Upper lobe of left lung (tissue), 6 donors: ENCODE measurements at places on chromosomes 16 and 17. TPM values are rescaled to one million over a fixed set of nuclear protein-coding genes. Genes with fewer than 3 reads are reported as not detected.

PLCG2 gene
- total RNA-seq = 21.3 TPM

MYCBPAP gene
- 14.7 TPM for total RNA-seq

OTOP3 gene
- total RNA-seq = not detected

PTX4 gene
- not detected for total RNA-seq

HBZ gene
- not detected for total RNA-seq

RAD51C gene
- 15.9 TPM for total RNA-seq

CCL14 gene
- total RNA-seq = 6.3 TPM

SAMD14 gene
- total RNA-seq = 11.5 TPM

NHLRC4 gene
- 3.1 TPM for total RNA-seq

CCL13 gene
- total RNA-seq = 0.89 TPM

ZNF276 gene
- total RNA-seq = 172 TPM

TEX2 gene
- 47.3 TPM for total RNA-seq

B3GNT9 gene
- total RNA-seq = 17.3 TPM

SDR42E1 gene
- total RNA-seq = 3.2 TPM

PRRT2 gene
- 2.5 TPM for total RNA-seq

WNK4 gene
- 0.30 TPM for total RNA-seq

RGS9 gene
- 4.4 TPM for total RNA-seq

DNA sequence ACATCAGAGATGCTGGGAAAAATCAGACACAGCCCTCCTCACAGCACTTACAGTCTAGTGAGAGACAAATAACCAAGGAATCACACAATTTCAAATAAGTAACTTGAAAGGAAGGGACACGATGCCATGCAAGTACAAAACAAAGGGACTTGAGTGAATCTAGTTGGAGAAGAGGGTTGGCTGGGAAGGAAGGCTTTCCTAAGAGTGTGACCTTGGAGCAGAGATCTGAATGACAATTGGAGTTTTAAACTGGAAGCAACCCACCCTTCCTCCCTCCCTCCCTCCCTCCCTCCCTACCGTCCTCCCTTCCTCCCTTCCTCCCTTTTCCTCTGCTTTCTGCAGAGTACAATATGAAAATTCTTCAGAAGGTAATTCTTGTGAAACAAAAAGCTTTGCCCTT is 31.1 kb downstream of the ADAMTS18 start:
- no peak for DNase-seq

DNA sequence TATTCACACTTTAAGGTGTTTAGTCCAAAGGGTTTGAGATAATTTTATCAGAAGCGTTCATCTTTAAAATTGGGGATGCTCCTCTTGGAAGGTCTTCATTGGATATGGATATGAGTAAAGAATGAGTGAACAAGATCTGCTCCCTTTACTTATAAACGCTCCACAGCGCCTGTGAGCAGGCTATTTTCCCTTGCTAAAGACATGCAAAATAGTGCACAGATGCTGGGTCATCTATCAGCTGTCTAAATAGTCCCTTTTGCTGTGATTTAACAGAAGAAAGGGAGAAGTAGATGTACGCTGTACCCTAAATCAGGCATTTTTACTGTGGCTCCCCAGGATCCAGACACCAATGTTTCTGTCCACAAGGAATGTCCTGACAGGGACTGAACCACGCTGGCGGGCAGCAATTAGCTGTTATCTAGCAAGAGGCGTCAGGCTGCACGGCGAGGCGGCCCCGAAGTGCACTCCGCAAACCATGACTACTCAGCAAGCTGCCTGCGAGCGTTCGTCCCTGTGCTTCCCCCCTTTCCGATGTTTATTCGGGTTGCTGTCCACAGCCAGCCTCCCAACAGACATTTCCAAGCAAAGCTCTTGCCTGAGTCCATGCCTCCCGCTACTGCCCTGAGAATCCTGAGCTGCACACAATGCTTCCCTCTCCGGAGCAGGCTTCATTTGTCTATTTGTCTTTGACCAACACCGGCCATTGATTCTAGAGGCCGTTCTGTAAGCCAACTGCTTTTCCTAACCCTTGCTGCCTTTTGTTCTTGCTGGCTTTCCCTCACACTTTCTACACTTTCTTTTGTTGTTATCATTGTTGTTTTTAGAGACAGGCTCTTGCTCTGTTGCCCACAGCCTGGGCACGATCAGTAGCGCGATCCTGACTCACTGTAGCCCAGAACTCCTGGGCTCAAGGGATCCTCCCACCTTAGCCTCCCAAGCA is 55.7 kb upstream of the CNEP1R1 start:
- peak; percentile 73 for DNase-seq

- no peak for DNase-seq
These were observed 64.6 kb downstream of the RTN4RL1 start for GRCh38 chr17:1960545-1960912.

- DNase-seq = no peak
These were observed 10.9 kb downstream of the LDAF1 start for GRCh38 chr16:21169249-21169981.

DNA sequence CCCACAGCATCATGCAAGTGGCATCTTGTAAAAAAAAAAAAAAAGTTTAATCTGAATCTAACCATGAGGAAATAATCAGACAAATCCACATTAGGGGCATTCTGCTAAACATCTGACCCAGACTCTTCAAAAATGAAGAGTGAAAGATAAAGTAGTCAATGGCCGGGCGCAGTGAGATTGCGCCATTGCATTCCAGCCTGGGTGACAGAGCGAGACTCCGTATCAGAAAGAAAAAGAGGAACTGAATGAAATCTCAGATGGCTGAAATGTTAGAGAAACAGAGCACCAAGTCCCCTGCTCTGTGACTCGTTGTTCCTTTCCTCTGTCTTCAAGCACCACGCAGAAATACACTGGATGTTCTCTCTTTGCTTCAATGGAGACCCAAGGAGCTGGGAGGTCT is 12.7 kb upstream of the RNF135 start:
- no peak for DNase-seq

DNA sequence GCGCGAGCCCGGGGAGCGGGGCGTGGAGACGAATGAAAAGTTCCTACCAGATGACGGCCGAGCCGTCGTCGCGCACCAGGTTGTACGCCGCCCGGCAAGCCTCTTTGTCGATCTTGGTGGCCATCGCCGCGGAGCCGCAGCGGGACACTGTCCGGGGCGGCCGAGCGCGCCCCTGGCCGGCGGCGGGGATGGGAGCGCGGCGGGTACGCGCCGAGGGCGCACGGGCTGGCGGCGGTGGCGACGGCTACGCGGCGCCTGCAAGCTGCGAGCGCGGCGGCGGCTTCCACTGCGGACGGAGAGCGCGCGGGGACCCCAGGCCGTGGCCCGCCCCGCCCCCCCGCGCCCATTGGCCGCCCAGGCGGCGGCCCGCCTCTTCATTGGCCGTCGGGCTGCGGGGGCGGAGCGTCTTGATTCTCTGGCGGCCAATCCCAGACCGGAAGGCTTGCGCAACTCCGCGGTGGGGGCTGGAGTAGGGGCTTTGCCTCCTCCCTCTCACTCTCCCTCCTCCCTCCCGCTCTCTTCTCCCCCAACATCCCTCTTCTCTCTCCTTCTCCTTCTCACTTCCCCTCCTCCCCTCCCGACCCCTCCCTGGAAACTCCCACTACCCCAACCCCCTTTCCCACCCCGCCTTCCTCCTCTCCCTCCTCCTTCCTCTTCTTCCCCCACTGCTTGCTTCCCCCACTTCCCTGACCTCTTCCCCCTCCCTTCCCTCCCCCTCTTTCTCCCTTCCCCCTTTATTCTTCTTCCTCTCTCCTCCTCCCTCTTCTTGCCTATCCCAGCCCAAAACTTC is at the start of gene COTL1:
TSS of gene COTL1 (minus strand) at position 288 of the 790 bp plus-strand sequence. CDS start at position 124, 164 bp downstream.
- peak; percentile 97 for DNase-seq

DNA sequence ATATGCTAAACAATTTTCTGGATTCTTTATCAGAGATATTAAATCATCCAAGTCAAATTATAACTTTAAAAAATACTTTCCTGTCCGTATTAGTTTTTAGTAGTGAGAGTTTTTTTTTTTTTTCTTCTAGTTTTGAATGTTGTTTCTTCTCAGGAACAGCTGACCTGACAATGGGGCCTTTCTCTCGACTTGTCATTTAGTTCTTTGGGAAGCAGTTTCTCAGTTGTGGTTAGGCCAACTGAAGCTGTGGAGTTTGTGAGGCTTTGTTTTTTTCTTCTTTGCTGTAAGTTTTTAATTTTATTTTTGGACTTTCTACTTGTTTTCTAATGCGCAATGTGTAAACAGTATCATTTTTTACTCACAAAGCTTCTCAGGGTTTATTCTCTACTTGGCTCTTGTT is 140.8 kb downstream of the FTO start:
- no peak for DNase-seq

GRCh38 chr16:77437859-77438258 is 3.0 kb upstream of the ADAMTS18 start:
- no peak for DNase-seq

- no peak for DNase-seq
These were observed 2.1 kb downstream of the TEN1 start for GRCh38 chr17:75981019-75981615.

- DNase-seq = peak; percentile 89
These were observed at the start of gene DHX58 for GRCh38 chr17:42112552-42113176. DHX58 (minus strand) TSS chr17:42112714; CDS start chr17:42111892, 822 bp downstream.

- peak; percentile 67 for DNase-seq
These were observed 10.9 kb downstream of the RABEP2 start for GRCh38 chr16:28913946-28914724.

- DNase-seq = no peak
These were observed 58.2 kb upstream of the HS3ST4 start for GRCh38 chr16:25633549-25633948.

DNA sequence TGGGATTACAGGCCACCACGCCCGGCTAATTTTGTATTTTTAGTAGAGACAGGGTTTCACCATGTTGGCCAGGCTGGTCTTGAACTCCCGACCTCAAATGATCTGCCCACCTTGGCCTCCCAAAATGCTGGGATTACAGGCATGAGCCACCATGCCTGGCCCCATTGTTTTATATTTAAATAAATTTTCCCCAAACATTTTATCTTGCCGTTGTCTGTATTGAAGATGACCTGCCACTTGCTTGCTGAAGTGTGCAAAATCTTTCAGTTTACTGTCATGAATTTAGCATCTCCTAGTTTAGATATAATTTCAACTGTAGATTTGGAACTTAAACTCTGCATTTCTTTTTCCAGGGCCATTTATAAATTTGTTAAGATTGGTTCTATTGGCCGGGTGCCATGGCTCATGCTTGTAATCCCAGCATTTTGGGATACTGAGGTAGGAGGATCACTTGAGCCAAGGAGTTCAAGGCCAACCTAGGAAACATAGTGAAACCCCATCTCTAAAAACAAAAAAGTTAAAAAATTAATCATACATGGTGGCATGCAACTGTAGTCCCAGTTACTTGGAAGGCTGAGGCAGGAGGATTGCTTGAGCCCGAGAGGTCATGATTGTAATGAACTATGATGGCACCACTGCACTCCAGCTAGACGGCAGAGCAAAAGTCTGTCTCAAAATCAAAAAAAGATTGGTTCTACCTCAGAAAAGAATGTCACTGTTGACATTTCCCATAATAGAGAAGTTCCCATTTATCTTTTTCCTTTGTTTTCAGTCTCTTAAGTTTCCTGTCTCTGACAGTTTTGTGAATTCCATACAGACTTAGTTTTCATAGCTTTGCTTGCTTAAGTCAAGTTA is 84.4 kb downstream of the VMP1 start:
- DNase-seq = no peak

DNA sequence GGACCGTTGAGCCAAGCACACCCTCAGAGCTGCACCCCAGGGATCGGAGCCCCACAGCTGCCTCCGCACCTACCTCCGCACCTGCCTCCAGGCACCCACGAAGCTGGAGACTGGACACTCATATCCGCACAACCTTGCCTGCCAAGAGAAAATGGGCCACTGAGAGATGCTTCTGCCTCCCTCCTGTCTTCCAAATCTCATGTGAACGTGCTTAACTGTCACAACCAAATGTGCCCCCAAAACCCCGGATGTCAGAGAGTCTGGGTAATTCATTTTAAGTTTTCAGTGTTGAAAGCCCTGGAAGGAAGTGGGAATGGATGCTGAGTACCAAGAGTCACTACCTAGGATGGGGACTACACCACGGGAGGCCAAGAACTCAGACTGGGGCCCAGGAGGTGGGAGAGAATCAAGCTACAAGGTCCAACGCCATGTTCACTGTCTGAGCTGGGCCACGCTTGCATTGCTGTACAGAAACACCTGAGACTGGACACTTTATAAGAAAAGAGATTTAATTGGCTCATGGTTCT is 49.5 kb upstream of the MEAK7 start:
- DNase-seq = no peak

GRCh38 chr16:71514476-71514875 is 11.8 kb upstream of the CHST4 start:
- no peak for DNase-seq

GRCh38 chr17:44672479-44673093 is 16.3 kb downstream of the MEIOC start:
- DNase-seq = no peak

DNA sequence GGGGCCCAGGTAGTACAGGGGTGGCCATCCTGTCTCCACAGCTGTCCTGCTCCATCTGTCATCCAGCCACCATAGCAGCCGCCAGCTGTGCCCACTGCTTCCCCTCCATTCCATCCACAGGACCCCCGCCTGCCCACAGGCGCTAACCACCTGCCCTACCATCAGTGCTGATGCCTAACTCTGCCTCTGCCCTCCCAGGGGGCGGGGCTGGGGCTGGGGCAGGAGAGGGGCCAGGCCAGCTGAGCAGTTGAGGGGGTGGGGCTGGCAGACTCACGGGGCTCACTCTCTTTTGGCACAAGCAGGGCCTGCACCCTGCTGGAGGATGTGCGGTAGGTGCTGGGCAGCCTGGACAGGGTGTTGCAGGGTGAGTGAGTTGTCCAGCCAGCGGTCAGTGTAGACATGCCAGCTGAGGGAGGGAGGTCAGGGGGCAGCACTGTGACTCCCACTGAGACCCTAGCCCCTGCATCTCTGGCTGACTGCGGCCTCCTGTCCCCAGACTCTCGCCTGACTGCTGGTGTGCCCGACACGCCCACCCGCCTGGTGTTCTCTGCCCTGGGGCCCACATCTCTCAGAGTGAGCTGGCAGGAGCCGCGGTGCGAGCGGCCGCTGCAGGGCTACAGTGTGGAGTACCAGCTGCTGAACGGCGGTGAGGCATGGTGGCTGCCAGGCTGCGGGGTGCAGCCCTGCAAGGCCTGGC is 9.6 kb downstream of the GALK1 start:
- DNase-seq = peak; percentile 85

DNA sequence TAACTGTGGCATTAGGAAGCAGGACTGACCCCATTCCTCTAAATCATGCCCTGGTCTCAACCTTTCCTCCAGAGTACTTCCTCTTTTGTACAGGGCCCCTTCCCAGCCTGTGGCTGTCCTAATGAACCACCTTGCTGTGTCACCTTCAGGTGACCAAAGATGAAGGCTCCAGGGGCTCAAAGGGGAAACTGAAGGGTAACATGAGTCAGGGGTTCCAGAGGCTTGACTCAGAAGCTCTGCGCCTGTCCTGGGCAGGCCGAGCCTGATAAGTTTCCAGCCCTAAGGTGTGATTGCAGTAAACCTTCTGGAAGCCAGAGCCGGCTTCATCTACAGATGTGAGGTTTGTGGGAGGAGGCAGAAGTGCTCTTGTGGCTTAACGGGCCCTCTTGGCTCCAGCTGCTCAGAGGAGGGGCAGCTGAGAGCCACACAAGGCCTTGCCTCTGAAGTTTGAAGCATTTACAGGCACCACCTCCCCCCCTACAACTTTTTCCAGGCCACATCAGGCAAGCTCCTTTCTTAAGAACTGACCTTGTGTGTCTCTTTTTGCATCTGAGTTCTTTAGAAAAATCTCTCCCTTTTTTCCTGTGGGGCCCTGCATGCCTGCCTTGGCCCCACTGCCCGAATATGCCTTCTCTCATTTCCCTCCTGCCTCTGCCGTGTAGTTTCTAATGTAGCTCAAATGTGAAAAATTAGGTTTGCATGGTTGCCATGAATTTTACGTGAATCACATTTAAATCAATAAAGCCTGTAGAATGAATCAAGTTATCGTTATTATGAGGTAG is 149.9 kb downstream of the CLEC16A start:
- peak; percentile 69 for DNase-seq
